ENCODE measurements at places on chromosomes 7 and 10. TPM values are rescaled to one million over a fixed set of nuclear protein-coding genes. Genes with fewer than 3 reads are reported as not detected.

The AQP1 gene
- total RNA-seq = 2.3 TPM

DNA sequence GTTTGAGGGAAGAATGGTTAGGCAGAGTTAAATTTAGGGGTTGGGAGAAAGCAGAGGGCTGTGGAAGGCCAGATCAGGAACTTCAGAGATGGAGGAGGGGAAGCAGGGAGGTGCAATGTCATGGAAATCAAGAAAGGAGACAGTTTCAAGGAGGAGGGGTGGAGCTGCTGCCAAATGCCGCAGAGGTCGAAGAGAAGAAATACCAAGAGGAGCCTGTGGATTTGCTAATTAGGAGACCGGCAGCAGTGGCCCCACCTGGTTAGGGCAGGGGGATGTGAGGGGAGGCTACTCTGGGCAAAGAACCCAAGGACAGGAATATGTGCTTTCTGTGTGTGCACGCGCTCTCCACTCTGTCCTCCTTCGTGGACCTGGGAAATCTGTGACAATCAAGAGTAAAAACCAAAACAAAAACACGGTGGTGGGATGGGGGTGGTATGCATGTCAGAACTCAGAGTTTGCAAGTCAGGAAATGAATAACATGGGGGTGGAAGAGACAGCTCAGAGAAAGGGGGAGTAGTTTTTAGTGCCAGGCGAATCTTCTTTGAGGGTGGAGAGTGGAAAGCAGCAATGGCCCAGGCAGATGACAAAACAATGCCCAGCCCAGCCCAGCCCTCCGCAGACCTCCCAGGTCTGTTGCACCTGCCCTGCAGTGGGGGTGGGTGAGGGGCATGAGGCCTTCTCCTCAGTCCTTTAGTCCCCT, 102.9 kb upstream of the PAX2 start:
- no peak for DNase-seq

DNA sequence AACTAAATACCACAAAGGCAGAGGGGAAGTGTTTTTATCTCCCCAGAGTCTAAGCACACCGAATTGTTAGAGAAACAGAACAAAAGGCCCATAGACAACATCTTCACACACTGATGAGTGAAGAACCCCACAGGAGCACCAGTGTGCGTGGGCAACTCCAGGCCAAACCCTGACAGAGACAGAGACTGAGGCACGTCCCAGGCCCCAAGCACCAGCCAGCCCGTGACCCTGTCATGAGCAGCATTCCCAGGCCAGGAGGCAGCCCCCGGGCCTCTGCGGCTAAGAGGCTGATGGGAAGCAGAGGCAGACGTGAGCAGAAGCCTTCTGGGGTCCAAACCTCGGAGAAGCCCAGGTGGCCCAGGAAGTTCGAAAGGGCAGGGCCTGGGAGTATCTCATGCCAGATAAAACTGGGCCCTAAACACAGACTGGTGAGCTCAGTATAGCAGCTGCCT, 184.4 kb downstream of the TCERG1L start:
- DNase-seq = no peak

- DNase-seq = no peak
Measured at GRCh38 chr7:114460021-114460420, 45.4 kb downstream of the FOXP2 start.

GRCh38 chr10:118698421-118698820, 56.3 kb downstream of the CACUL1 start:
- no peak for DNase-seq

- no peak for DNase-seq
Measured at GRCh38 chr10:51103554-51104217, 29.4 kb downstream of the PRKG1 start.

Measured in cerebellum (tissue), 4 donors.